ENCODE measurements at places on chromosomes 6 and 20.

DNA sequence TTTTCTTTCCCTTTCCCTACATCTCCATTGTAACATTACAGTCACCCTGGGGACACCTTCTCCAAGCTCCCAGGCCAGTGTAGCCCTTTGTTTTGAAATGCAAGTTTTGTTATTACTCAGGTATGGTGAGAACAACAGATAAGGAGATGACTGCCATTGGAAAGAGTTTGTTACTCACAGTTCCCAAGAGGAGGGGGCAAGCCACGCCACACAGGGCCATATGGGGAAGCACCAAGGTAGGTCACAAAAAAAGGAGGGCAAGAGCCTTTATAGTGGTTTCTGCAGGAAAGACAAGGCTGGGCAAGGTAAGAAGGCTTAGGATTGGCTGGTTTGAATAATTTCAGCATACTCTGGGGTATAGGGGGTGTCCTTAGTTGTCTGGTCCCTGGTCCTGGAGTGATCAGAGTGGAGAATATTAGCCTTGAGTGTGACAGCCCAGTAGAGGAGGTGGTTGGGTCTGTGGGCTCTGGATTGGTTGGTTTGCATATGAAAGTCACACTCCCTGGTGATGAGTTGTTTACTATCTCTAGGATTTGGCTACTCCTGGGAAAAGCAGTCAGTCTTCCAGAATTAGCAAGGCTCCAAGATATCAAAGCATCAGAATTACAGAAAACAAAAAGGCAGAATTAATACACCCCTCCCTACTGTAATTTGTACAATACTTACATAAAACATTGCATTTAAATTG, 33.1 kb upstream of the SMLR1 start:
- no peak for DNase-seq

DNA sequence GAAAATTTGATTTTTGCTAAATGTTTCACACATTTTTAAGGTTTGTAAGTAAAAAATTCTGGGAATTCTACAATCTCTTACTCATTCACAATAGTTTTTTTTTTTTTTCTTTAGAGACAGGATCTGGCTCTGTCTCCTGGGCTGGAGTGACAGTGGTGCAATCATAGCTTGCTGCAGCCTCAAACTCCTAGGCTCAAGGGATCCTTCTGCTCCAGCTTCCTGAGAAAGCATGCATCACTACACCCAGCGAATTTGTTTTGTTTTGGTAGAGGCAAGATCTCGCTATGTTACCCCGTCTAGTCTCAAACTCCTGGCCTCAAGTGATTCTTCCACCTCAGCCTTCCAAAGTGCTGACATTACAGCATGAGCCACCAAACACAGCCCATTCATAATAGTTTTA, 232.8 kb downstream of the GJA1 start:
- DNase-seq, result no peak

GRCh38 chr6:24903681-24904080, 32.1 kb downstream of the RIPOR2 start:
- DNase-seq, result no peak

DNA sequence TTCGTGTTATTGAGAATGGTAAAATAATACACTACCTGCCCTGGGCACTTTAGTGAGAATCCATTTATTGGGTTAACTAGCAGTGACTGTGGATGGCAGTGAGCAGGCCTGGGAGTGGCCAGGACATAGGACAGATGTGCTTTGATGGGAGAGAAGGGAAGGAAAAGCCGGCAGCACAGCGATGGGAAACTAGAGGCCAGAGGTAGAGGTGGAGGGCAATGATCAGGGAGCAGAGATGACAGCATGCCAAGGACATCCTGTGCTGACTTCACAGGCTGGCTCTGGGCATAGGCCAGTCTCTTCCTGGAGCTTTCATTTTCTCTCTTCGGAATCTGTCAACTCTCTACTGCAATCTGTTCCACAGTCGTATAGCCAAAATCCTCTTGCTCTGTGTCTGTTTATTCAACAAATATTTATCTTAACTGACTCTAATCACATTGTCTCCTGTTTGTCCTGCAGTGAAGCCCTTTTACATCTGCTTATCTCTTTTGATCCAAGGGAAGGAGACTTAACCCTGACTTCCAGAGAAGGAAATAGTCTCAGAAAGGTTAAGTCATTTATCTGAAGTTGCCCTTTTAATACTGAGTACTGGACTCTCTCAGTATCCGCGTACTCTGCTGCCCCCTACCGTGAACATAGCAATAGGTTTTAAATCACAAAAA, 18.4 kb upstream of the MMP24 start:
- peak; percentile 34 for DNase-seq

DNA sequence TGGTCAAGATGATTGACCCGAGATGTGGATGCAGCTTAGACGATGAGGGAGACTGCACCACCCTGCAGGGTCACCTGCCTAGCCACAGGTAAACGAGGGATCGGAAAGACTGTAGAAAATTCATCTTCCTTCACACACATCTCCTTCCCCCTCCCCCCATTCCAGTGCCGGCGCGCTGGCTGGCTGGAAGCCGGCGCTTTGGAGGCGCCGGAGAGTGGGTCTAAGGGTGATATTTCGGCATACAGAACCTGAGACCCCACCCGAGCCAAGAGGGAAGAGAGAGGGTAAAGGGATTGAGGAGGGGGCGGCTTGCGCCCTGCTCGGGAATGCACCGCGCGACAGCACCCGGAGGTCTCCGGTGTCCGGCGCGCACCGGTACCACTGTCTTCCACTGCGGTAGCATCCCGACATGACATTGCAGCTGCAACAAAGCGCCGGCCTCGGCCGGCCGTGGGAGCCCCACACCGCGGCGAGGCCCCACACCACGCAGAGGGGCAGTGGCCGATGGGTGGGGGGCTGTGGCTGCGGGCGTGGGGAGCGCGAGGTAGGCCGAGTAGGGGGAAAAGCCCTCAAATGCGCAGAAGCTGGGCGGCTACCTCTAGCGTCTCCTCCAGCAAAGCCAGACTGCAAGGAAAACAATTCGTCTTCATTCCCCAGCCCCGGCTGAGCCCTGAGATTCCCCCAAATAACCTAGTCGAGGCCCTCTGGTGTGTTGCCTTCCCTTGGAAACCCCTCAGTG, 984 bp downstream of the TNFRSF21 start:
- peak; percentile 31 for DNase-seq

DNA sequence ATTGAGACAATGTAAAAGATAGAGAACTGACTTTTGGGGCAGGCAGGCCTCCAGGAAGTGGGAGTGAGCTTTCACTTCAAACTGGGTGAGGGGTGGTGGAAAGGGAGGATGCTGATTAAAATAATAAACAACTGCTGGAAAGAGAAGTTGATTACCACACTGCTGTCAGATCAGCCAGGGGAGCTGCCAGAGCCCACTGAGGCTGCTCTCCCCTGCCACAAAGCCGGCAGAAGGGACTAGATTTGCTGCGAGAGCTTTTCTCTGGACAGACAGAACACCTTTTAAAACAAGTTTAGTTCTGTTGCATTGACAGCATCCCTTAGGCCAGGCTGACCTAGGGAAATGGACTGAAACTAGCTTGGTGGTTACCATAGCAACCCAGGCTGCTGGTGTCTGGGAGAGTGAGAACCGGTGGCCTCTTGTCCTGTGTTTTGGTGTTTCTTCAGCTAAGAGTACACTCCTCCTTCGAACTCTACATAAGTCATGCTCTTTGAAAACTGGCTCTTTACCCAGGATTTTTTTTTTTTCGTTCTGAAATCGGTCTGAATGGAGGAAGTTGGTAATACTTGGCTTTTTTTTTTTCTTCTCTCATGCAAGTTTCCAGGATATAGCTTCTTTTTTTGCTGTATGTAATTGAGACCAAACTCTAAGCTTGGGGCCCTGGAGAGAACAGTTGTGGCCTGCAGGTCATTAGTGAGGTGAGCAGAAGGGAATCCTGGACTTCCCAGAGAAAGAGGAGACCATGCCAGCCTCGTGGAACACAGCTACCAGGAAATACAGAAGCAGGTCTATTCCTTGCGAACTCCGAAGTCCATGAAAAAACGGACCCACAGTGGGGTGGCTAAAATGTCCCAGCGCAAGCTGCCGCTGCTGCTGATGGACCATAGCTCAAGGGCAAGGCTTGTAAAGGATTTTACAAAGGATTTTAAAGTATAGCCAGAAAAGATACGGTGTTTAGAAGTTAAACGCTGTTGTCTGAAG, 374.4 kb downstream of the UTRN start:
- DNase-seq, result no peak

DNA sequence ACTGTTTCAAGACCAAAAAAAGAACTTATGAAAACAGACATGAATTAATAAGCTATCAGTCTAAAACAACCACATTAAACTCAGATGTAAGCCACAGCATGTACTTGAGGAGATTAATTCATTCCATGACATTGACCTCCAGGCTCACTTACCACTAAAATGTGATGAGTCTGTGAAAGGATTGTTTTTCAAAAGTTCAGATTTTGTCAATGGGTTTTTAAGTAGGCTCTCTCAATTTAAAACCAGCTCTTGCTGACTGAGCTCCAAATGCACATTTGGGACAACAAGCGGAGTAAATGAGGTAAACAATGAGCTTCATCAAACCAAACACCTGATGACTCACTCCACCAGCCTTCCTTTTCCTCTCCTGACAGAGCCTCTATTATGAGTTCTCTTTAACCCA, 197.0 kb downstream of the SIM1 start:
- no peak for DNase-seq

DNA sequence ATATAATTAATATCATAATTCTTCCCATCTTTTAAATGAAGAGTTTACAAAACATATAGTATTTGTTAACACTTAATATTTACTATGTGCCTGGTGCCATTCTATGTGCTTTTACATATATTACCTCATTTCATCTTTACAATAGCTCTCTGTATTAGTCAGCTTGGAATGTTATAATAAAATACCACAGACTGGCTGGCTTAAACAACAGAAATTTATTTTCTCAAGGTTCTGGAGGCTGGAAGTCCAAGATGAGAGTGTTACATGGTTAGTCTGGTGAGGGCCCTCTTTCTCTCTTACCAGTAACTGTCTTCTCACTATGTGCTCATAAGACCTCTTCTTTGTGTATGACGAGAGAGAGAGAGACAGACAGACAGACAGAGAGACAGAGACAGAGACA, 110.2 kb downstream of the NKAIN2 start:
- DNase-seq, result no peak

DNA sequence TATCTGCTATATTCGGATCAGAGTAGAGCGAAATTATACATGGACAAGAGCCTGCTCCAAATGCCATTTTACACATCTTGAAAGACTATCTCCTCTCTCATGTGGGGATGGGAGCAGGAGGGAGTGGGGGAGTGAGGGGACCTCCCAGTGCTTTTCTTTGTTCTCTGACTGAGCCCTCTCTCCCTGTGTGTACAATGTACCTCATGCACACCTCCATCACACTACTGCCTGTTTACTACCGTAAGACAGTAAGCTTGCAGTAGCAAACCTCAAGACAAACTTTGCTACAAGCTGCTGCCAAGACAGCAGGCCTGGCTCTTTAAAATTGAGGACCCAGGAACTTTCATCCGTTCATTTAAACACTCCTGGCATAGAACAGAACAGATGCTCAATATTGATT, 7.2 kb downstream of the NHSL1 start:
- DNase-seq, result no peak

- no peak for DNase-seq
Measured at GRCh38 chr6:89927264-89927663, 33.0 kb downstream of the GJA10 start.

Data from mesothelial cell of epicardium (in vitro differentiated cells).